Erythroblast (primary cell): ENCODE measurements at places on chromosomes 11 and 22.

GRCh38 chr22:26884921-26885320 lies 227.5 kb downstream of the MIAT start:
- DNase-seq, result no peak

DNA sequence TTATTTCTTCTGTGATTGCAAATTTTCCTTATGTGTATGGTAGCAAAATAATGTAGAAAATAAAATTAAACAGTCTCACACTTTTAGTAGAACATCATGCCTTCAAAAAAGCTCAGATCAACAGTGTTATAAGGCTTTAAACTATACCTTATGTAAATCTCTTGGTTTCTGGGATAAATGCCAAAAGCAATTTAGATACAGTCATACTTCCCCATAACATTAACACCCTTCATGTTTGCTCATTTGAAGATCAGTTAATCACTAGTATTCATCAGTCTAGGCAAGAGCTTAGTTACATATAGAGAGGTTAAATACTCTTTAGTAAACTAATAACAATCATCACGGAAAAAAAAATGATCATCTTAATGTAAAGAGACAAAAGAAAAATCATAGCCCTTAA lies 421.8 kb upstream of the ANO3 start:
- DNase-seq, result no peak

GRCh38 chr11:95143106-95143681 lies 53.5 kb downstream of the ENDOD1 start:
- DNase-seq, result no peak

- no peak for DNase-seq
Observed at GRCh38 chr22:20436768-20437612, 635 bp downstream of the SCARF2 start.

- no peak for DNase-seq
Observed at GRCh38 chr11:5509803-5510202, at the start of gene UBQLN3. UBQLN3 (minus strand) TSS chr11:5509957; CDS start chr11:5509558, 399 bp downstream.

DNA sequence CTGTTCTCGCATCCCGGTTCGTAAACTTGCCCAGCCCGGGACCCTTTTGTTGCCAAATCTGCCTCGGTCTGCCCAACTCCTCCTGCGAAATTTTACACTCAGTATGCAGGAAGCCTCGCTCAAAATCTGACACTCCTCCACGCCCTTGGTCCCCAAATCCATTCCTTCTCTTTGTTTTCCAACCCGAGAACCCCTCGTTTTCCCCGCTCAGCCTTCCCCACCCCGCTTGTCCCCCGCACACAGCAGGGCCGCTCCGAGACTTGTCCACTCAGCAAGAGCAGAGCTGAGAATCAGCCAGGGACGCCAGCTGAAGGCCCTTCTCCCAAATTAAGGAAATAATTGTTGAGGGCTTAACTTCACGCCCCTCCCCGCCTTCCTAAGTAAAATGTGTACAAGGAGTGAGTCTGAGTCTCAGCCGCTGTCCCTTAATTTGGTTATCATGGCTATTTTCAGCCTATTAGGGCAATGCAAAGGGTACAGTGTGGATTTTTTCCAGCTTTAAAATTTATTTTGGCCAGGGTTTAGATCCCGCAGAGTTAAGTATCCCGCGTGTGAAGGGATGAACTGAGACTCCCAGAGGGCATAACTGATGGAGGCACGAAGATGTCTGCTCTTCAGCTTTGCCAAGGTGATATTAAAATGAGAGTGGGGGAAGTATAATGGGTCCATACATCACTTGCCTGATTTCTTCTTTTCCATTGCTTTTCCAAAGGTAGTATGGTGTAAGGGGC lies 581 bp upstream of the FBXO3 start:
- peak; percentile 58 for DNase-seq

DNA sequence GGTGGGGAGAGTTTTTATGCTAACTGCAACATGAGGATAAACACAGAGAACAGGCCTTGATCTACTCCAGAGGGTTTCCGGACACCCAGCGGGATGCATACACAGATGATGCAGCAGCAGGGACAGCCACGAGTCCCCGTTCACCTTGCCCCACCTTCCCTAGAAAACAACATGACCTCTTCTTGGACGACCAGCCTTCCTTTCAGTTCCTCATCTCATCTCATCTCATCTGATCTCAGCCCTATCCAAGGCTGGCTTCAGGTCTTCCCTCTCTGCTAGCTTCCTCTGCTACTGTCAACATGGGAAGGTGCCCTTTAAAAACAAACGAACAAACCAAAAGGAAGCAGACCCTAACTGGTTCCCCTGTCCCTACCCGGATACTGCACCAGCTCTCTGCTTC lies 1356.2 kb downstream of the TBC1D22A start:
- no peak for DNase-seq

DNA sequence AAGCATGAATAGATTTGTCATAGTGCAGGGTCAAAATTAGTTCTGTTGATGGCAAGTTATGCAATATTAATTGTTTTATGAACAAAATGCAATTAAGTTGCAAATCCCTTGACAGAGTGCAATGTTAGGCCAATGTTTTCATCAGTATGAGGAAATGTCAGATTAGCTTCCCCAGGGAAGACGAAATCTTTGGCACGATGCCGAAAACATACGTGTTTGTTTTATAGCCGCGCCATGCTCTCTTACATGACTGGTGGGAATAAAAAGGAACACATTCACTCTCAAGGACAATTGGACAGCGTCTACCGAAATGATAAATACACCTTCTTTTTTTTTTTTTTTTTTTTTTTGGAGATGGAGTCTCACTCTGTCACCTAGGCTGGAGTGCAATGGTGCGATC lies 27.0 kb downstream of the MFNG start:
- DNase-seq, result no peak

DNA sequence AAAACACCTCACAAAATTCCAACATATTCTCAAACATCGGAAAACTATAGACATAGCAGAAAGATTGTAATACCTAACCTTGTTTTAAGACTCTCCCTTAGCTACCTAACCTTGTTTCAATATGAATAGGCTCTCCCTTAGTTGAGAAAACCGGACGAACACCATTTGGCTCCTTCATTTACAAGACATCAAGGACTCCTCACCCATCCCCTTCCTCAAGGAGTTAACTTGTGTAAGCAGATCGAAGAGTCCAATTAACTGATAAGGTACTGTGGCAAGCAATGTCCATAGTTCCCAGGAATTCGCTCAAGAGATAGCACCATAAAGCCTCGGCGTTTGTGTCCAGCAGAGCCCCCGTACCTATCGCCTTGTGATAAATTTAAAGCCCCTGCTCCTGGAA lies 4.6 kb upstream of the ACRV1 start:
- DNase-seq, result no peak

DNA sequence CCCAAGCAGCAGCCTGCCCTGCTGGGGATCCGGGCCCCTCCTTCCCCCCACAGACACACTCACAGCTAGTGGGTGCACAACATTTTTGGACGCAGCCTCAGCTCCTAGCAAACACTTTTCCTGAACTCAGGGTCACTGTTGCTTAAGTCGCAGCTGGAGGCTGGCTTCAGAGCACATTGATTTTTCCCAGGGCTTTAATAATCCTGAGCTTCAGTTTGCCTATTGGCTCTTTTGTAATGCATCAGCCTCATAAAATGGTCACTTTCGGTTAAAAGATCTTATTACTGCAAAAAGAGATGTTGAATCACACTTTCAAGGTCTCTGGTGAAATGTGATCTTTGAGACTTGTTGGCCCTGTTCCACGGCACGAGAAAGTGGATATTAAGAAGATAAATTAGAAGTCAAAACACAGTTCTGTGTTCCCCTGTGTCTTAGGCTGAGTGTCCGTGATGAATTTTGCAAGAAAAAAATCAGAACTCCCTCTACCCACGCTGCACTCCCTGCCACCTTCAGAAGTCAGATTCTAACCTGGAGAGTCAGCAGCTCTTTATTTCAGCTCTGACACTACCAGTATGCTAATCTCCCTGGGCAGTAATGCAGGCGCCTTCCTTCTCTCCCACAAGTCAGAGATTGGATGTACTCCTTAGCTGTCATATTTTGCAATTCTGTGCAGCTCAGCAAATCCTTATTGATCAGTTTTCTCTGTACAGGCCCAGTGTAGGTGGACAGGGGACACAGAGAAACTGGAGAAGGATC lies 158.2 kb upstream of the E2F8 start:
- no peak for DNase-seq

- peak; percentile 14 for DNase-seq
Observed at GRCh38 chr11:118283756-118284350, 19.8 kb upstream of the MPZL2 start.

GRCh38 chr11:12239804-12240371 lies 129.5 kb downstream of the MICAL2 start:
- no peak for DNase-seq

- DNase-seq, result no peak
Observed at GRCh38 chr11:66860449-66860831, 3.6 kb downstream of the LRFN4 start.

- no peak for DNase-seq
Observed at GRCh38 chr11:133796043-133796795, 49.1 kb downstream of the SPATA19 start.

DNA sequence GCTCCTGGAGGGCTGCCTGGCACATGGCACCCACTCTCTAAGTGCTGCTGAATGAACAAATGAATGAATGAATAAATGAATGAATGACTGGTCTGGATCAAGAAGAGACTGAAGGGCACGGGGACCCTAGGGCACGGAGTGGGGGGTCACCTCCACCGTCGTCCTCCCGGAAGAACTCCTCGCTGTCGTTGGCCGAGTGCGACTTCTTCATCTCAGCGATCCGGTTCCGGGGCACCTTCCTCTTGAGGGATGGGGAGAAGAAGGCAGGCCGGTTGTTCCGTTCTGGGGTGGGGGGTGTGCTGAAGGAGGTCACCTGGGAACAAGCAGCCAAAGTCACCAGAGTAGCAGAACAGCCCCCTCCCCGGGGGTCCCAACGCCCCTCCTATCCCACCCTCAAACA lies 36.0 kb downstream of the NUP50 start:
- no peak for DNase-seq

DNA sequence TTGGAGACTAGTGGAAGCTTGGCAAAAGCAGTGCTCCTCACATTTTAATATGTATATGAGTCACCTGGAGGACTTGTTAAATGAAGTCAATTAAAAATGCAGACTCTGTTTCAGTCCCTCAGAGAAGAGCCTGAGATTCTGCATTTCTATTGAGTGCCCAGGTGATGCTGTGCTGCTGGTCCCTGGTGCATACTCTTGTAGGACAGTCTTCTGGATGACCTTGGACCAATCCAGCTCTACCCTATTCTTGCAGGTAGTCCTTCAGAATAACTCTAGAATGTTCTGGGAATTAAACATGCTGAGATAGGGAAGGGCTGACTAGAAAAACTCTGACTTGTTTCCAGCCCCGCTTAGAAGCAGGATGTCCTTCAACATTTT lies 115.9 kb downstream of the CASP12 start:
- no peak for DNase-seq

GRCh38 chr11:124751391-124751740 lies 689 bp downstream of the VSIG2 start:
- DNase-seq, result no peak

GRCh38 chr11:131977231-131977630 lies 606.8 kb downstream of the NTM start:
- no peak for DNase-seq

GRCh38 chr11:129314371-129314770 lies 61.3 kb upstream of the BARX2 start:
- no peak for DNase-seq

GRCh38 chr22:50115693-50116092 lies 25.9 kb downstream of the MOV10L1 start:
- no peak for DNase-seq

- peak; percentile 83 for DNase-seq
Observed at GRCh38 chr22:38927033-38927781, 30.2 kb upstream of the APOBEC3A start.

DNA sequence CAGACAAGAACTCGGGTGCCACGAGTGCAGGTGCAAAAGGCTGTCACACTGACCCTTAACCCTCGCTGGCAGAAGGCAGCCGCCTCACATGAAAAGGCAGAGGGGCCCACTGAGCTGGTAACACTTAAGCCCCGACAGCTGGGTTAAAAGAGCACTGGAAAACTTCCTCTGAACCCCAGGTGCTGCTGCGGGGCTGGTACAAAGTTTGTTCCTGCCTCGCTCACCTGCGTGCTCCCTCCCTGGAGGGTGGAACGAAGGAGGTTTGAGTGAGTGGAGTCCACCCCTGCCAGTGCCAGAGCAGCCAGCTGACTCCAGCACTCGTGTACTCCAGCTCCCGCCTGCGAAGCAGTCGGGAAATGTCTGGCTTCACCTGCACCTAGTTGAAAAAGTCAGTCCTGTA lies 12.6 kb downstream of the SULT4A1 start:
- no peak for DNase-seq

DNA sequence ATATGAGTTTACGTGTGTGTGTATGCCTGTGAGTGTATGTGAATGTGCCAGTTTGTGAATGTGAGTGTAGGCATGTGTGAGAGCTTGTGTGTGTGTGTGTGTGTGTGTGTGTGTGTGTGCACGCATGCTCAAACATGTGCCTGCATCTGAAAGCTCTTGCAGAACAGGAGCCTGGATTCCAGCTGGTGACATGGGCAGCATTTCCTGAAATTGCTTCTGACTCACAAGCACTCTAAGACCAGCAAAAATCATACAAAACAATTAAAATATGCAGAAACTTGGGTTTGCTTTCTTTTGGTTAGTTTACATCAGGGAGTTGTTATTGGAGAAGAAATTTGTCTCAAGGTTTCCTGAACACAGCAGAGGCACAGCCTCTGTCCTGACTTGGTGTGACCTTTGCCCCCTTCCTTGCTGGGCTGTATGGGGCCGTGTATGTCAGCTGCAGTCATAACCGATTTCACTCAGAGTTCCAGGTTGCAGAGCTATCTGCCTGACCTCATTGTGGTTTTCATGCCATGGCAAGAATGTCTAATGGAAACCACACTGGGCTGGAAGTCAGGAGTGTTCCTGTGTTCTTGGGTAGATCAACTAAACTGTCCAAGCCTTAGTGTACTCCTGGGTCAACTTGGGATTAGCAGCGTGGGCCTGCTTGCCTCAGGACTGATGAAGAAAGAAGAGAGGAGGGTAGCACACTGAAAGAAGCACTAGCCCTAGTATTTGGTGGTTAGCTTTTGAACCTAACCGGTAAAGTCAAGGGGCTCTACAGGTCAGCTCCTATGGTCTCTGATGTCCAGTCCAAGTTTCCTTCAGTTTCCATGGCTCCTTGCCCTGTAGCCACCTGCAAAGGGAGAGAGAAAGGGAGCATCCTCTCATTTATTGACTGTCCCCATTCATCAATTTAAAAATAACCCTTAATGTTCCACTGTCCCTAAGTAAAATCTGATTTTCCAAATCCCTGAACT lies 143.7 kb downstream of the SNX19 start:
- no peak for DNase-seq
